ENCODE measurements at places on chromosomes 13 and 19.

- no peak overlapping the region for H3K27ac ChIP-seq
- peaks cover 9% of the 10 kb centered on the region for H3K36me3 ChIP-seq
- H3K4me1 ChIP-seq: no peaks in the 10 kb centered on the region
- H3K4me3 ChIP-seq: no peak overlapping the region
- H3K27me3 ChIP-seq: no peaks in the 10 kb centered on the region
Observed at GRCh38 chr19:56508290-56508778, 679 bp downstream of the ZNF471 start.

- peaks cover 16% of the 10 kb centered on the region for H3K27me3 ChIP-seq
- no peak overlapping the region for H3K27ac ChIP-seq
- H3K4me3 ChIP-seq: no peak overlapping the region
- peaks cover 7% of the 10 kb centered on the region for H3K4me1 ChIP-seq
- peak; percentile 61 for DNase-seq
Observed at GRCh38 chr13:51125495-51126226, 14.6 kb upstream of the C13orf42 start.

DNA sequence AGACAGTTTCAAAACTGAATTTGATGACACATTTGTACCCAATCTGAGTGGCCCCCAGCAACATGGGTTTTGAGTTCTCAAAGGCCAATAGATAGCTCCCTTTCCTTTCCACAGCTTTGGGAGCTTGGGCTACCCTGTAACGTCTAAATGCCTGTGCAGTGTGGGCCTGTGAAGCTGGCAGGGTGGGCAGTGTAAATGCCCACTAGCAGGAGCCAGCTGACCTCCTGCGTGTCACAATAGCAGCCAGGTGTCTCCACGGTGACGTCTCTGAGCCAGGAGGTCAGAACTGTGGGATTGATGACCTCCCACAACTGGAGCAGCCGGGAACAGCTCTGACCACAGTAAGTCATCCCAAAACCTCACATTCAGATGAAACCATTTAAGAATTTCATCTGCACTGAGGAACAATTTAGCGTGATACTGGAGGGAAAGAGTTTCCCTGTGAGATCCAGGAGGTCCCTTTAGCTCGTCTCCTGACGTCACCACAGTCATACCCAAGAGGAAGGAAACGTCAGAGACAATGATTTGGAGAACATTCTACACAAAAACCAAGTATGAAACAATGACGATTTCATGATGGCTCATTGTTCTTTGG, at the start of gene IPO5:
TSS of gene IPO5 (plus strand) at position 300 of the 595 bp plus-strand sequence. CDS start 23,022 bp downstream, outside the sequence.
- no peaks in the 10 kb centered on the region for H3K4me1 ChIP-seq
- H3K4me3 ChIP-seq: no peak within 1 kb of the TSS
- no peaks in the 10 kb centered on the region for H3K27me3 ChIP-seq
- no peak within 1 kb of the TSS for H3K27ac ChIP-seq

- H3K36me3 ChIP-seq: no peaks in the 10 kb centered on the region
- H3K4me1 ChIP-seq: peaks cover 4% of the 10 kb centered on the region
- no peak for DNase-seq
- H3K27ac ChIP-seq: no peak overlapping the region
- H3K27me3 ChIP-seq: no peaks in the 10 kb centered on the region
- H3K4me3 ChIP-seq: no peak overlapping the region
Observed at GRCh38 chr19:44878120-44878865, 12.8 kb upstream of the TOMM40 start.

- H3K27me3 ChIP-seq: peaks cover 1% of the 10 kb centered on the region
- no peaks in the 10 kb centered on the region for H3K36me3 ChIP-seq
- H3K4me3 ChIP-seq: no peak overlapping the region
- H3K4me1 ChIP-seq: peaks cover 8% of the 10 kb centered on the region
Observed at GRCh38 chr19:15864824-15865223, 33.0 kb downstream of the CYP4F2 start.

- H3K36me3 ChIP-seq: no peaks in the 10 kb centered on the region
- H3K27me3 ChIP-seq: peaks cover 5% of the 10 kb centered on the region
- H3K4me1 ChIP-seq: no peaks in the 10 kb centered on the region
- no peak for DNase-seq
- no peak overlapping the region for H3K4me3 ChIP-seq
Observed at GRCh38 chr13:106756446-106756845, 188.5 kb upstream of the ARGLU1 start.

DNA sequence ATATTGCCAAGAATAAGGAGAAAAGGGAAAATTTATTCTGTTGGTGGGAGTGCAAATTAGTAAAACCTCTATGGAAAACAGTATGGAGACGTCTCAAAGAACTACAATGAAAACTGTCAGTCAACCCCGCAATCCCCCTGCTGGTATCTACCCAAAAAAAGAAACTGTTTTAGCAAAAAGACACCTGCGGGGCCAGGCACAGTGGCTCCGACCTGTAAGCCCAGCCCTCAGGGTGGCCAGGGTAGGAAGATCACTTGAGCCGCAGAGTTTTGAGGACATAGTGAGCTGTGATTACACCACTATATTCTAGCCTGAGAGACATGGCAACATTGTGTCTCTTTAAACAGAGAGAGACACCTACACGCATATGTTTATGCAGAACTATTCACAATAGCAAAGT, 37.5 kb upstream of the SLITRK1 start:
- H3K27me3 ChIP-seq: no peaks in the 10 kb centered on the region
- no peaks in the 10 kb centered on the region for H3K4me1 ChIP-seq
- no peak overlapping the region for H3K4me3 ChIP-seq
- no peak overlapping the region for H3K27ac ChIP-seq
- no peak for DNase-seq
- H3K36me3 ChIP-seq: no peaks in the 10 kb centered on the region

DNA sequence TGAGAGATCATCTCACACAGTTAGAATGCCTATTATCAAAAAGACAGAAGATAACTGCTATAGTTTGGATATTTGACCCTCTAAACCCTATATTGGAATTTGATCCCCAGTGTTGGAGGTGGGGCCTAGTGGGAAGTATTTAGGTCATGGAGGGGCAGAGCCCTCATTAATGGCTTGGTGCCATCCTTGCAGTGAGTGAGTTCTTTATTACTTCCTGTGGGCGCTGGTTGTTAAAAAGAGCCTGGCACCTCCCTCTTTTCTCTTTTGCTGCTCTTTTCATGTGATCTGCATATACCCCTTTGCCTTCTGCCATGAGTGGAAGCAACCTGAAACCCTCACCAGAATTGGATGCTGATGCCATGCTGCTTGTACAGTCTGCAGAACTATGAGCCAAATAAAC, 66.8 kb downstream of the TDRD3 start:
- no peak for DNase-seq
- no peaks in the 10 kb centered on the region for H3K27me3 ChIP-seq
- H3K4me3 ChIP-seq: no peak overlapping the region
- no peaks in the 10 kb centered on the region for H3K4me1 ChIP-seq
- H3K36me3 ChIP-seq: peaks cover 8% of the 10 kb centered on the region

GRCh38 chr13:28822151-28822550, 2.0 kb downstream of the MTUS2 start:
- no peak overlapping the region for H3K4me3 ChIP-seq
- H3K36me3 ChIP-seq: no peaks in the 10 kb centered on the region
- H3K27me3 ChIP-seq: peaks cover 49% of the 10 kb centered on the region
- H3K4me1 ChIP-seq: peaks cover 4% of the 10 kb centered on the region

GRCh38 chr19:7267792-7268704, 26.2 kb downstream of the INSR start:
- no peaks in the 10 kb centered on the region for H3K36me3 ChIP-seq
- no peak overlapping the region for H3K4me3 ChIP-seq
- H3K4me1 ChIP-seq: no peaks in the 10 kb centered on the region
- H3K27me3 ChIP-seq: no peaks in the 10 kb centered on the region

DNA sequence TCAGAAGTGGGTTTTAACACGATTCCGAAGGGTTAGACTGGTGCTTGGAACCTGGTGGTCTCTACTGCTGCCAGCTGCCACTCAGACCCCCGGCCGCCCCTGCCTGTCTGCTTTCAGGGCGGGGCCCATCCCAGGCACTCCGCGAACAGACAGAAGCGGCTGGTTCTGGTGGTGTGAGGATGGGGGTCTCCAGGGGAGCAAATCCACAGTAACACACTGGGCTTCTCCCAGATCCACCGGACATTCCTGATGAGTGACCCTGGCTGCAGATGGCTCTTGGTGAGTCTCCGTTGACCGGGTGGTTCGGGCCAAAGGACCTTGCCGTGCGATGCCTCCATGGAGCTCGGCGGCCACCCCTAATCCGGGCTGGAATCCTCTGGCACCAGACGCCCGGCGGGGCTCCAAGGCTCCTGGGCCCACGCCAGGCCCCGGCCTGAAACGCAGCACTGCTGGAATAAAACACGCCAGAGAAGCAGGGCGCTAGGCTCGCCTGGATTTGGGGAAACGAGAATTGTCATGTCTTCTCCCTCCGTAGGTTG, 2.1 kb upstream of the PTBP1 start:
- H3K36me3 ChIP-seq: peaks cover 15% of the 10 kb centered on the region
- H3K27me3 ChIP-seq: no peaks in the 10 kb centered on the region
- H3K4me3 ChIP-seq: peak overlapping the region; percentile 36

DNA sequence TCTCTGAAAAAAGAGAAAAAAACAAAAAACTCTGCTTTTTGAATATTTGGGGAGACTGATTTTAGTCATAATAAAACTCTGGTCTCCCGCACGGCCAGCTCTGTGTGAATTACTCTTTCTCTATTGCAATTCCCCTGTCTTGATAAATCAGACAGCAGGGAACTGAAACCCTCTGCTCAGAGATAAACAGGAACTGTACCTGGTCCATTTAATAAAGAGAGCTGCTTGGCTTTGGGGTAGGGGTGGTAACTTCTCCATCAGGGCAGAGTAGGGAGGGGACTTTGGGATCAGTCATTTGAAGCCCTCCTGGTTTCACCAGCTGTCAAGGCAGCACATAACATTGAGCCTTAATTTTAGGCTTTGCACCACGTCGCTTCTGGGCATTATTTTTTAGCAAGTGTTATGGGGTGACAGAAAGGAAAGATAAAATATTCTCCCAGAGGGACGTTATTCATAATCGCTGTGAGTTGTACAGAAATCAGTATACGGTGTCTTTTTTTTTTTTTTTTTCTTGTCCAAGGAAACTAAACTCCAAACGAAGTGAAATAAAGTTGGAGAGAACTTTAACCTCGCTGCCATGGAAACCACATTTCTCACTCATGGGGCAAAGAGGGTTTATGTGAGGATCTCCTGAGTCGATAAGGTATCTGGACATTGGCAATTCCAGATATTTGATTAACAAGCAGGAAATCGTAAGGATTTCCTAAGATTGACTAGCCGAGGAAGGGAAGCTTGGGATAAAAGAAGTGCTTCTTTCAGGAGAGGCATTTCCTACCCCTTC, 99.0 kb upstream of the MRI1 start:
- H3K4me1 ChIP-seq: no peaks in the 10 kb centered on the region
- no peak for DNase-seq
- no peaks in the 10 kb centered on the region for H3K36me3 ChIP-seq
- no peaks in the 10 kb centered on the region for H3K27me3 ChIP-seq
- H3K4me3 ChIP-seq: no peak overlapping the region

DNA sequence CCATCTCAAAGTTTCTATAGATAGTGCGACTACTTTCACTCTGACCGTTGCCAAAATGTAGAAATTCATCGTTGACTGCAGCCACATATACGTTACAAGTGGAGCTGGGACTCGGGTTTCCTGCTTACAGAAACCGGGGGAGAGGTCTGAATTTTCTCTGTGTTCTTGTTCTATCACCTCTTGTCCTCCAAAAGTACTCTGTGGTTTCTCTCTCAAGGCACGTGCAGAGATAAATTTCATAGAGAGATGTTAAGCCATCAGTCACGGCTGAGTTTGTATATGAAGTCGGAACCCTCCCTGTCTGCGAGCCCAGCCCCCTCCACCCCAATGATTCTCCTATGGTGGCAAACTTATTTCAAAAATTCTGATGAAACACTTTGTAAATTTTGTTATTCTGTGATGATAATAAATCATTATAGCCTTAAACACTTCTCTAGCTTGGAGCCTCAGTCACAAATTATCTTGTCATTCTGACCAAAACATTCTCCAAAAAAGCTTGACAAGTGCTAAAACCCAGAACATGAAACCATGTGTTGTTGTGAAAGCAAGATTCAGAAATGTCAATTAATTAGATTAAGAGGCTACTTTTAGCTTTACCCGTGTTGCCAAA, 87.5 kb downstream of the TSHZ3 start:
- no peak overlapping the region for H3K27ac ChIP-seq
- H3K4me3 ChIP-seq: no peak overlapping the region
- H3K4me1 ChIP-seq: no peaks in the 10 kb centered on the region

DNA sequence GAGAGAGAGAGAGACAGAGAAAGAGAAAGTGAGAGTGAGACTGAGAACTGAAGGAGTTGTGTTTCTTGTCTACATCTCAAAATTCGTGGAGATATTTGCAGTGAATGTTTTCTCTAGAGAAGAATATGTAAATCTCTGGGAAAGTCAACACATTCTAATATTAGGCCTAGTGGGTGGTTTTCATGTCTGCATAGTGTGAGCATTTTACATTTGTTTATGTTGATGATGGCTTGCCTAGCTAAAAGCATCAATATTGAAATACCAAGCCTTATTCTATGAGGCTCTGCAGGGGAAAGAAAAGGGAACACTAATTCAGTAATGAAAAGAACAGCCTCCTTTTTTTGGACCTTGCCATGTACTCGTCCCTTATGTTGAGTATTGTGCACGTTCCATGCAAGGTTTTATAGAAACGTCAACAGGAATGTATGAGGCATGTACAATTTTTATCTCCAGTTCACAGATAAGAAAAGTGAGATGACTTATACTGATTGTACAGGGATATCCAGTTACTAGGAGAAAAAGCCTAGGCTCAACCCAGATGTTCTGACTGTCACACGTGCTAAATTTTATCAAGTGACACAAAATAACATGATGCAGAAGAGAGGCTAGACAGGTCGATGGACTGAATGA, 1288.9 kb upstream of the SLC10A2 start:
- H3K27ac ChIP-seq: no peak overlapping the region
- H3K27me3 ChIP-seq: no peaks in the 10 kb centered on the region
- H3K4me1 ChIP-seq: no peaks in the 10 kb centered on the region
- DNase-seq: no peak
- no peaks in the 10 kb centered on the region for H3K36me3 ChIP-seq

GRCh38 chr13:114200399-114200911, 21.4 kb downstream of the CFAP97D2 start:
- no peak for DNase-seq
- H3K36me3 ChIP-seq: peaks cover 15% of the 10 kb centered on the region
- peaks cover 3% of the 10 kb centered on the region for H3K27me3 ChIP-seq
- no peak overlapping the region for H3K27ac ChIP-seq
- no peak overlapping the region for H3K4me3 ChIP-seq
- H3K4me1 ChIP-seq: peaks cover 26% of the 10 kb centered on the region

DNA sequence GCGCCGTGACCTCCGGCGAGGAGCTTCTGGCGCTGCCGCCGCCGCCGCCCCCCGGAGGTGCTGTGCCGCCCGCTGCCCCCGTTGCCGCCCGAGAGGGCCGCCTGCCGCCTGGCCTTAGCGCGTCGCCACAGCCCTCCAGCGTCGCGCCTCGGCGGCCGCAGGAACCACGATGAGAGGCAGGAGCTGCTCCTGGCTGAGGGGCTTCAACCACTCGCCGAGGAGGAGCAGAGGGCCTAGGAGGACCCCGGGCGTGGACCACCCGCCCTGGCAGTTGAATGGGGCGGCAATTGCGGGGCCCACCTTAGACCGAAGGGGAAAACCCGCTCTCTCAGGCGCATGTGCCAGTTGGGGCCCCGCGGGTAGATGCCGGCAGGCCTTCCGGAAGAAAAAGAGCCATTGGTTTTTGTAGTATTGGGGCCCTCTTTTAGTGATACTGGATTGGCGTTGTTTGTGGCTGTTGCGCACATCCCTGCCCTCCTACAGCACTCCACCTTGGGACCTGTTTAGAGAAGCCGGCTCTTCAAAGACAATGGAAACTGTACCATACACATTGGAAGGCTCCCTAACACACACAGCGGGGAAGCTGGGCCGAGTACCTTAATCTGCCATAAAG, 4.8 kb downstream of the PDX1 start:
- peaks cover 82% of the 10 kb centered on the region for H3K27me3 ChIP-seq
- H3K36me3 ChIP-seq: peaks cover 3% of the 10 kb centered on the region
- no peak overlapping the region for H3K4me3 ChIP-seq
- peaks cover 18% of the 10 kb centered on the region for H3K4me1 ChIP-seq
- no peak overlapping the region for H3K27ac ChIP-seq

All from activated CD4-positive, alpha-beta T cell treated with anti-CD3 and anti-CD28 coated beads, Interleukin-2, amount 10 ng/mL, durations not matched to agents 7 days and 5 days (primary cell).